ENCODE measurements at places on chromosomes 16 and 17. TPM values are rescaled to one million over a fixed set of nuclear protein-coding genes. Genes with fewer than 3 reads are reported as not detected.
A peak's percentile ranks its signal among the peaks of the same experiment; 100 is the strongest.

- H3K27me3 ChIP-seq, result peaks cover 2% of the 10 kb centered on the region
- H3K4me1 ChIP-seq, result peaks cover 11% of the 10 kb centered on the region
- H3K36me3 ChIP-seq, result no peaks in the 10 kb centered on the region
- H3K4me3 ChIP-seq, result no peak overlapping the region
- H3K27ac ChIP-seq, result no peak overlapping the region
- no peak for DNase-seq
Measured at GRCh38 chr17:3213587-3213986, 6.1 kb downstream of the OR1A1 start.

The STAC2 gene
- total RNA-seq, result 0.12 TPM

GRCh38 chr16:64841071-64841470 lies 280.8 kb downstream of the CDH11 start:
- no peaks in the 10 kb centered on the region for H3K4me1 ChIP-seq
- H3K27ac ChIP-seq, result no peak overlapping the region
- no peak overlapping the region for H3K4me3 ChIP-seq
- no peaks in the 10 kb centered on the region for H3K36me3 ChIP-seq

The TNFRSF17 gene
- total RNA-seq, result not detected

- no peaks in the 10 kb centered on the region for H3K36me3 ChIP-seq
- no peaks in the 10 kb centered on the region for H3K27me3 ChIP-seq
- peaks cover 5% of the 10 kb centered on the region for H3K4me1 ChIP-seq
- H3K4me3 ChIP-seq, result no peak overlapping the region
Measured at GRCh38 chr17:29066606-29067005, 23.7 kb downstream of the PIPOX start.

The RNF167 gene
- total RNA-seq, result 144 TPM

- peaks cover 16% of the 10 kb centered on the region for H3K27me3 ChIP-seq
- H3K36me3 ChIP-seq, result no peaks in the 10 kb centered on the region
- H3K27ac ChIP-seq, result no peak overlapping the region
- no peaks in the 10 kb centered on the region for H3K4me1 ChIP-seq
- no peak for DNase-seq
Measured at GRCh38 chr16:55471448-55472097, 7.4 kb upstream of the MMP2 start.

- H3K4me1 ChIP-seq, result no peaks in the 10 kb centered on the region
- no peak overlapping the region for H3K27ac ChIP-seq
- no peaks in the 10 kb centered on the region for H3K36me3 ChIP-seq
- no peak for DNase-seq
- no peaks in the 10 kb centered on the region for H3K27me3 ChIP-seq
Measured at GRCh38 chr17:17568772-17569195, 22.7 kb downstream of the PEMT start.

- H3K4me1 ChIP-seq, result peaks cover 45% of the 10 kb centered on the region
- peaks cover 6% of the 10 kb centered on the region for H3K36me3 ChIP-seq
- peak overlapping the region; percentile 100 for H3K27ac ChIP-seq
- H3K4me3 ChIP-seq, result peak overlapping the region; percentile 83
- no peaks in the 10 kb centered on the region for H3K27me3 ChIP-seq
Measured at GRCh38 chr16:30381291-30382041, 895 bp downstream of the SEPTIN1 start.

- peak overlapping the region; percentile 92 for H3K27ac ChIP-seq
- DNase-seq, result peak; percentile 84
- H3K4me1 ChIP-seq, result peaks cover 21% of the 10 kb centered on the region
- no peaks in the 10 kb centered on the region for H3K36me3 ChIP-seq
- peak overlapping the region; percentile 87 for H3K4me3 ChIP-seq
Measured at GRCh38 chr16:525520-526180, 1.9 kb upstream of the CAPN15 start.

GRCh38 chr16:3819746-3820724 lies 60.5 kb downstream of the CREBBP start:
- peaks cover 82% of the 10 kb centered on the region for H3K4me1 ChIP-seq
- no peaks in the 10 kb centered on the region for H3K27me3 ChIP-seq
- peak overlapping the region; percentile 67 for H3K4me3 ChIP-seq
- no peak for DNase-seq
- H3K36me3 ChIP-seq, result no peaks in the 10 kb centered on the region
- peak overlapping the region; percentile 21 for H3K27ac ChIP-seq

The RAMP2 gene
- not detected for total RNA-seq

DNA sequence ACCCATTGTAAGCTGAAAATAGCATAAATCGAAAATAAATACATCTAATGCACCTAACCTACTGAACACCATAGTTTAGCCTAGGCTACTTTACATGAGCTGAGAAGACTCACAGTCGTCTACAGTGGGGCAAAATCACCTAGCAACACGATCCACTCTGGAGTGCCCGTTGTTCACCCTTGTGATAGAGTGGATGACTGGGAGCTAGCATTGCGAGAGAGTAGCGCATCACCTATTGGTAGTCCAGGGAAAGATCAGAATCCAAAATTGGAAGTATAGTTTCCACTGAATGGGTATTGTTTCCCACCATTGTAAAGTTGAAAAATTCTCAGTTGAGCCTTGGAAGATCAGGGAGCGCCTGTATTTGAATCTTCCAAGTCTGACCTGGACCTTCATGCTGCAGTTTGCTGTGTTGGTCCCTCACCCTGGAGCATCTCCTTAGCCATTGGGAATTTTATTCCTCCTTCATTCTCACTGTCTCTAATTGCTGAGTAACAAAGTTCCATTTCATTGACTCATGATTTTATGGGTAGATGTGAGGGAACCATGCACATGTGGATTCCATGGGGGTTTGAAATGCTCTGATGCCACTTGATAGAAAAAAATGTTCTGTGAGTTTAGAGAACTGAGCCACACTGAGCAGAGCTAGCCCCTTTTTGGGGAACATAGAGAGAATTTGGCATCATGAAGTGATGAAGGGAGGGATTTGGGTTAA lies 19.6 kb downstream of the AKAP1 start:
- peaks cover 5% of the 10 kb centered on the region for H3K4me1 ChIP-seq
- no peak overlapping the region for H3K4me3 ChIP-seq
- DNase-seq, result no peak
- no peaks in the 10 kb centered on the region for H3K27me3 ChIP-seq
- H3K27ac ChIP-seq, result no peak overlapping the region
- no peaks in the 10 kb centered on the region for H3K36me3 ChIP-seq

DNA sequence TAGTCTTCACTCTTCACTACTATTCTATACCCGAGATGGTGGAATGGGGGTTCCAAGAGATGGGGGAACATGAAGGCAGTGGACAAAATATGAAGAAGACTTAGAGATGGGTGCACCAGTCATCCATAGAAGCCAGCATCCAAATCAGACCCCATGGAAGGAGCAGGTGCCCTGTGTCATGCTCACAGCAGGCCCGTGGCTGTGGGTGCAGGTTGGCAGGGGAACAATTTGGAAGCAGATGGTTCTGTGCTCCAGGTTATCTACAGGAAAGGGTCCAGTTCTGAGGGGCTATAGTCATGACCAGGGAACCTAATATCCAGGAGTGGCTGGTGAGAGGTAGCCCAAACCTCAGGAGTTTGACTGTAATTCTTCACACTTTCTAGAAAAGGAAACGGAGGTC lies 9.6 kb upstream of the LPCAT2 start:
- H3K4me3 ChIP-seq, result no peak overlapping the region
- no peaks in the 10 kb centered on the region for H3K36me3 ChIP-seq
- peaks cover 17% of the 10 kb centered on the region for H3K27me3 ChIP-seq
- no peak for DNase-seq

- H3K4me1 ChIP-seq, result peaks cover 21% of the 10 kb centered on the region
- peak overlapping the region; percentile 8 for H3K4me3 ChIP-seq
- peak; percentile 79 for DNase-seq
- H3K36me3 ChIP-seq, result no peaks in the 10 kb centered on the region
- peaks cover 20% of the 10 kb centered on the region for H3K27me3 ChIP-seq
Measured at GRCh38 chr17:7296189-7296861, 1.9 kb upstream of the YBX2 start.

The CAMKK1 gene
- 3.3 TPM for total RNA-seq

- H3K4me3 ChIP-seq, result no peak overlapping the region
- H3K27me3 ChIP-seq, result no peaks in the 10 kb centered on the region
- DNase-seq, result peak; percentile 29
Measured at GRCh38 chr16:56970934-56971767, 9.4 kb downstream of the CETP start.

The HS3ST3B1 gene
- total RNA-seq, result 13.2 TPM

DNA sequence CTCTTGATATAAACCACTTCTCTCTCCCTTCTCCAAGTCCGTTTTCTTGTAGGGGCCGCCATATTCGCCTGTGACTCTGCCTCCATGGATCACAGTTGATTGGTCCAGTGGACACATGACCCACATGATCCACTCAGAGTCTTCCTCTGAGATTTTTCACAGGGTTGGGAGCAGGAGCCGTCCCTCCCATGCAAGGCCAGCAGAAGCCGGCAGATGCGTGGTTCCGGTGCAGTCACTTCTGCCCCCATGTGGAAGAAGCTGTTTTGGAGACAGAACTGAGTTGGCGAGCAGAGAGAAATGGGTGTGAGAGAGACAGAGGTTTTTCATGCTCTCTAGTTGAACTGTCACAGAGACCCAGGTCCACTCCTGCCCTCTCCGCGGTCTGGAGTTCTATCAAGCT lies 83.3 kb downstream of the C16orf95 start:
- H3K27me3 ChIP-seq, result peaks cover 3% of the 10 kb centered on the region
- H3K4me1 ChIP-seq, result peaks cover 23% of the 10 kb centered on the region
- H3K36me3 ChIP-seq, result no peaks in the 10 kb centered on the region
- DNase-seq, result no peak

- no peak for DNase-seq
- peaks cover 14% of the 10 kb centered on the region for H3K4me1 ChIP-seq
- H3K36me3 ChIP-seq, result no peaks in the 10 kb centered on the region
Measured at GRCh38 chr17:77002103-77003045, 134.2 kb downstream of the MGAT5B start.

GRCh38 chr16:10200637-10201586 lies 18.7 kb upstream of the GRIN2A start:
- H3K36me3 ChIP-seq, result no peaks in the 10 kb centered on the region
- H3K27ac ChIP-seq, result no peak overlapping the region
- H3K27me3 ChIP-seq, result peaks cover 9% of the 10 kb centered on the region
- no peak overlapping the region for H3K4me3 ChIP-seq

The EXOSC6 gene
- total RNA-seq, result 29.0 TPM

The PITPNM3 gene
- 0.84 TPM for total RNA-seq

The TPSD1 gene
- not detected for total RNA-seq

GRCh38 chr17:17180141-17180603 lies 26.0 kb downstream of the PLD6 start:
- peak overlapping the region; percentile 83 for H3K27ac ChIP-seq
- peak overlapping the region; percentile 84 for H3K4me3 ChIP-seq
- DNase-seq, result no peak
- H3K27me3 ChIP-seq, result no peaks in the 10 kb centered on the region

Data from natural killer cell treated with Interleukin-12 subunit alpha and Interleukin-12 subunit beta and Interleukin-15 and Interleukin-18, amount 100 ng/mL, for 72 hours (primary cell).